ENCODE measurements at places on chromosomes 4 and X.

DNA sequence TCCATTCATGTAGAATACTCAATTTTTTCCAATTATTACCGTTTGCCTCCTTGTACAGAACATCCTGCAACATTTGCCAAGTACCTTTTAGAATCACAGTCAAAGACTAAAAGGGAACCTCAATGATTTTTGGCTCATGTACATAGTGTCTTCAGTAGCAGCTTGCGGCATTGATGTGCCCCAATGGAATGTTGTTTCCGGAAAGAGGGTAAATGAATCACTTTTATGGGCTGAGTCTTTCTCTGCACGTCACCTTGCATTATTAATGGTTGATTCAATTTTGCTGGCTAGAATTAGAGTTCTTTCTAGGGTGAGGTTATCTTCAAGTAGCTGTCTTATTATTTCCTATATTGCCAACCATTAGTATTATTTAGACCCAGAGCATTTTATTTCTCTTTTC, 116.9 kb upstream of the GABRA2 start:
- no peak for DNase-seq

DNA sequence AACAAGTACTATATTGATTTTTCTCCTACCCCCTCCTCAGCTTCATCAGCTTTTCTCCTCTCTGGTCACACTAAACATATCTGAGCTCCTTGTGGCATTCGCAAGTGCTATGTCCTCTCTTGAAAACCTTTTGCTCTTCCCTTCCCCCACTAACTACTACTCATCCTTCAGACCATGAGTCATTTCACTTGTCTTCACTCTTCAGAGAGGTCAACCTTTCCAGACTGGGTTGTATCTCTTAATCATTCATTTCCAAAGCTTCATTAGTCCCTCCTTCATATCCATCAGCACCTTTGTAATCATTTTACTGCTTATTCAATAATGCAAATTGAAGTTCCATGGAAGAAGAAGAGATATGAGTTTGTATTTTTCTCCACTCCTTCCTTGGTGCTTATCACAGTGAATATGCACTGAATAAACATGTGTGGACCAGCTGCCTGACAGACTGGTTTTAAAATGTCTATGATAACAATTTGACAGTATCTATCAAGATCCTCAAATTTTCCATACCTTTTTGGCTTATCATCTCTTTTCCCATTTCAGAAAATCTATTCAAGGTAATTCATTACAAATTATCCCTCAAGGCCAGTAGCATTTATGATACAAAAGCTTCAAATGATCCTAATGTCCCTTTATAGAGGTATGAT, 28.4 kb downstream of the DDX60L start:
- DNase-seq, result no peak

- no peak for DNase-seq
Measured at GRCh38 chrX:76796311-76796710, 368.8 kb downstream of the MAGEE1 start.

DNA sequence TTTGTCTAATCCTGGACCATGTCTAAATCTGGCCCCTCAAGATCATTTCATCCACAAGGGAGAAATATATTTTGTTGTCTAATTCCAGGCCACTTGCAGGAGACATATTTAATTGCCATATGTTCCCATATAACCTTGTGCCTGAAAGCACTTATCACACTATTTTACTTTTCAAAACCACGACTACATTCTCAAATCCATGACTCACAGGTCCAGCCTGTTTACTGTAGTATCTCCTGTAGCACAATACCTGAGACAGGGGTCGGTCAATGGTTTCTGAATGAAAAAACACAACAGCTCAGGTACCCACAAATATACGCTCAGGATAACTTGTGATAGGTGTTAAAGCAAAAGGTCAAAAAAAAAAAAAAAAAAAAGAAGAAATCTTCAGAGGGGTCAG, 60.9 kb downstream of the SEC24D start:
- no peak for DNase-seq

DNA sequence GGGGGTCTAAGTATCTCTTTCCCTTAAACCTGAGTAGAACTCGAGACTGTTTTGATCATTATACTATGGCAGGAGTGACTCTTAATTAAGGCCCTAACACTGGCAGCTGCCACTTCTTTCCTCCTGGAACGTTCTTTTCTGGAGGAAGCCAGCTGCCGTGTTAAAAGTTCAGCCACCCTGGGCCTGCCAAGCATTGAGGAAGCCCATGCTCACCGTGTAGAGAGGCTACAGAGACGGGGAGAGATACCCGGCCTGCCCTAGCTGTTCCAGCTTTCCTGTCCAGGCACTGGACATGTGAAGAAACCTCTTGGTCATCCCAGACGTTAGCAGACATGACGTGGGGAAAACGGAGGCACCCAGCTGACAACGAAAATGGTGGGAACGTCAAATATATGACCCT, 274.1 kb downstream of the ARHGAP10 start:
- no peak for DNase-seq

DNA sequence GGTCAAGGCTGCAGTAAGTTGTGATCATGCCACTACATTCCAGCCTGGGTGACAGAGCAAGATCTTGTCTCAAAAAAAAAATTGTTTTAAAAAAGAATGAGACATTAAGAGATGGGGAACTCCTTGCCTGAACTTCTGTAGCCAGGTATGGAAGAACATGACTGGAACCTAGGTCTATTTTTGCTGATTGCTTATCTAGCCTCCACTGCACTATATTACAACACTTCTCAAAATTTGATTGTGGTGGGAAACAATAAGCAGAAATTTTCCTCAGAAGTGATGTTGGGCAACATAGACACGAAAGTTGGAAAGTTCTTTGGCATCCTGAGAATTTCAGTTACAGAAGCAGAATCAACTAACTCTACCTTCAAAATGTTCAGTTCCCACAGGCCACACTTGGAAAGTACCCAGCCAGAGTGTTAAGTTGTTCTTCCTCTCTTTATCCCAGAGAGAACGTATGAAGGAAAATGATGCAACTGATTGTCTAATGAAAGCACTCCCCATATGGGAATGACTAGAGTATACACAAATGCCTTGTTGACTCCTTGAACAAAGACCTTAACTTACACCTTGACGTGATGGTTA, 50.0 kb downstream of the LUZP4 start:
- no peak for DNase-seq

DNA sequence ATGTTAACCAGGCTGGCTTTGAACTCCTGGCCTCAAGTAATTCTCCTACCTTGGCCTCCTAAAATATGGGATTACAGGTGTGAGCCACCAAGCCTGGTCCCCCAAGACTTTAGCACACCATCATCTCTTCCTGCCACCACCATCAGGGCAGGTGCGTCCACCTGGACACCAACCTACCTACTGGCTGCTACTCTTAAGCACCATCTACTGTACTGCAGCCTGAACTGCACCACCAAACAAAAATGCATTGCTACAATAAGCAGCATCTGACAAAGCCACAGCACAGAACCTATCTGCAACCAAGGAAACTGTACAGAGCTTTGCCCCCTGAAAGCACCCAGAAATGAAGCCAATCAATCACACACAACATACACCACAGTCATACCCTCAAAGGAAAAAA, 139.7 kb downstream of the EFHC2 start:
- no peak for DNase-seq

- no peak for DNase-seq
Measured at GRCh38 chr4:6718932-6719610, 3.1 kb downstream of the BLOC1S4 start.

DNA sequence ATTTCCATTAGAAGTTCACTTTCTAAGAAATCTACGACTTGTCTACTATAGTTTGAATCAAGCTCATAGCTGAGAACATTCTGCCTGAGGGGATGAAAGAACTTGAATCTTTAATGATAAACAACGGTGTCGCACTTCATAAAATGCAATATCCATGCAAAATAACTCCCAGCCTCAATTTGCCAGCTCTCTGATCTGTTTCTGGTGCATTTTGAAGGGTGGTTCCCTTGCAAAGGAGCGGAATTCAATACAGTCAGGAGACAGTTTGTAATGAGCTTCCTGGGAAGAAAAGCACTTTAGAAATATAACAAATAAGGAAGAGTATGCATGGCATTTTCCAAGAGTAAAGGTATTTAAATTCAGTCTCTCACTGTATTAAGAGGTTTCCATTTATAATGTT, 80.0 kb downstream of the PCYT1B start:
- DNase-seq, result no peak

- no peak for DNase-seq
Measured at GRCh38 chr4:133641191-133641590, 492.1 kb downstream of the PCDH10 start.

GRCh38 chr4:53489279-53489889, 101.9 kb downstream of the LNX1 start:
- no peak for DNase-seq

DNA sequence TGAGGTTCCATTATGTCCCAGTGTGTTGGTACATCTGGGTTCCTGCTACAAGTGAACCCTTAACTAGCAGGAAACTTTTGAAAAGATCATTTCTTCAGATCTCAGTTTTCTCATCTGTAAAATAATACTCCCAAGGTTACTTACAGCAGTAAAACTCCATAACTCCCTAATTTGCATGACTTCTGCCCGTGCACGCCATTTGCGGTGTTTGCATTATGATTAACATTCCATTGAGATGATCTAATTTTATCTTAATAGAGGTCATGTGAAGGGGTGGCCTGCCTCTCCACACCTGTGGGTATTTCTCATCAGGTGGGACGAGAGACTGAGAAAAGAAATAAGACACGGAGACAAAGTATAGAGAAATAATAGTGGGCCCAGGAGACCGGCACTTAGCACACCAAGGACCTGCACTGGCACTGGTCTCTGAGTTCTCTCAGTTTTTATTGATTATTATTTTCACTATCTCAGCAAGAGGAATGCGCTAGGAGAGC, 219.8 kb downstream of the TLL1 start:
- DNase-seq, result no peak

DNA sequence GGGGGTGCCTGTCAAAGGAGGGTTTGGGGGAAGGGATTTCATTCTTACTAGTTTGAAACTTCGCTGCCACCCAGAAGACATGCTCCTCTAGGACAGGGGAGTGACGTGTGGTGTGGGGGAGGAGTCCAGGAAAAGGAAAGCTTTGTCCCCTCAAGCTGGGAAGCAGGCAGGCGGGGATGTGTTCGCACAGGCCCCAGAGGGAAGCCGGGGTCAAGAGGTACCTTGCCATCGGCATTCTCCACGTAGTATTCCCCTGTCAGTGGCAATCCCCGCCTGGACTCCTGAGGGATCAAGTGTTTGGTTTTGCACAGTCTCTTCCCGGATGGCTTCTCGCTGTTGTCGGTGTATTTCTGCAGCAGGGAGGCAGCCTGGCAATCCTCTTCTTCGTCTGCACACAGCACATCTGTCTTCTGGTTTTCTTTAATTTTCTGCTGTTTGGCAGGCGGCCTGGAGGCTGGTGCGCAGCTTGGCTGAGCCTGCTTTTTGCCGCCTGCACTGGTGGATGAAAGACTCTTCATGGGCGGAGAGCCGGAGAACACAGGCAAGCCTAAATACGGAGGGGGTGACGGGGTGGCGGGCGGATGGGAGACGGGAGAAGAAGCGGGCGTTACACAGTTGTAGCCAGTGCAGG, 35.1 kb downstream of the BCOR start:
- DNase-seq, result no peak

DNA sequence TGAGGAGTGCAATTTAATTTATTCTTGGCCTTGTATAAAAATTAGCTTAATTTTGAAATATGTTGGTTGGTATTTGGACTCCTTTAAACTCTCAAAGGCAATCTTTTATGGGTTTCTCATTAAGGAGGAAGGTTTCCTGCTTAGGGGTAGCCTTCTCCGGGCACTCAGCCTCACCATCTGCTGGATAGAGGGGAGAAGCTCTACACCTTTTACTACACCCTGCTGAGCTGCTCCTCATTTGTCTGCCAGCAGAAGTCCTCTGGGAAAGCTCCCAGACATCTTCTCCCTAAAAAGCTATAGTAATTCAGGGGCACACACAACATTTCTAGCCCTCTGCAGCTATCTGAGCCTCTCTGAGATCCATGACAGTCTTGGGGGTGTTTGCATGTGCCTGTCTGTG, 179.1 kb downstream of the SOWAHB start:
- no peak for DNase-seq

DNA sequence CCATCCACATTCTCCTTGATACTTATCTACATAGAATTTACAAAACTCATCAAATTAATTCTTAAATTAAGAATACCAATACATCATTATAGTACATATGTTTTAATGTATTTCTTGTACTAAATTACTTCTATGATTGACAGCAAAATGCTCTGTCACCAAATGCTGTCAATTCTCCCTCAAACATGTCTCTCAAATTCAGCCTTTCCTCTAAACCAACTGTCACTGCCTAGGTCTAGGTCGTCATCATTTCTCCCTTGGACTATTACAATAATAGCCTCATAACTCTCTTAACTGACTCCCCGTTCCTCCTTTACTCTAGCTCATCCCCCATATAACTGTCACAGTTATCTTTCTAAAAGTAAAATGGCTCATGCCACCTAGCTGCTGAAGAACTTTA, 279.7 kb upstream of the FSTL5 start:
- no peak for DNase-seq

- no peak for DNase-seq
Measured at GRCh38 chr4:105158837-105159236, 12.2 kb downstream of the TET2 start.

- DNase-seq, result no peak
Measured at GRCh38 chr4:47860305-47860704, 22.4 kb upstream of the CORIN start.

GRCh38 chr4:67714248-67714583, 13.3 kb upstream of the UBA6 start:
- peak; percentile 51 for DNase-seq

- DNase-seq, result no peak
Measured at GRCh38 chr4:73485596-73485995, 4.1 kb downstream of the AFM start.

DNA sequence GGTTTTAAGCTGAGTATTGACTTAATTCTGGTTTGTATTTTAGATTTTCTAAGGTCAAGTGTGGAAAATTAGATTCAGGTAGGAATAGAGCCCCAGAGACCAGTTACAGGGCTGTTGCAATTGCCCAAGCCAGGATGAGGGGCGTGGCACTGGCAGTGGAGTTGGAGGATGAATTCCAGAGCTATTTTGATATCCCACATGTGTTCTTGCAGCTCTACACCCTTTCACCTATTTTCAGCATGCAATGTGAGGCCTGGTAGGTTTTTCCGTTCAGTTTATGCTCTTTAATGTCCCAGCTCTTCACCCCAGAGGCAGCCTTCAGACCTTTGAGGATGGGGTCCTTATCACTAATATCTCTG, 17.9 kb upstream of the OGT start:
- no peak for DNase-seq

- no peak for DNase-seq
Measured at GRCh38 chr4:158870282-158870625, 101.4 kb downstream of the FNIP2 start.

GRCh38 chrX:123899701-123900100, 39.8 kb downstream of the XIAP start:
- DNase-seq, result no peak

GRCh38 chrX:120401301-120401700, 39.4 kb downstream of the ATP1B4 start:
- DNase-seq, result no peak

DNA sequence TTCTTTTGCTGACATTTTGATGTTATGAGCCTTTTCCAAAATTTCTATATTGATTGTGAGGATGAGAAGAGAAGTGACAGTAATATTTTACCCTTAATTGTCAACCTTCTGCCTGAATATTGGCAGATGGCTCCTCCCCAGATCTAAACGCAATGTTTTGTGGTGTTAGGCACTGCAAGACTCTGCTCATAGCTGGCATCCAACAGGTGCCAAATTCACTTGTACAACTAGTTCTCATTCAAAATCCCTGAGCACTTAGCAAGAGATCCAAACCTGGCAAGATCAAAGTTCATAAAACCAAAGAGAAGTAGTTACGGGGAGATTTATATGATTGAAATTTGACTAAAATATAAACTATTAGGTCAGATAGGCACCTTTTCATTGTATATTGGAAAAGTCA, 901.7 kb upstream of the INTU start:
- no peak for DNase-seq

Data from activated T-cell treated with anti-CD3 and anti-CD28 coated beads, Interleukin-2, amount 50 U/mL, for 48 hours (primary cell).